Stimulated activated CD4-positive, alpha-beta T cell treated with anti-CD3 and anti-CD28 coated beads, Interleukin-12 subunit alpha, Interleukin-12 subunit beta, amount 100 ng/mL, for 48 hours (primary cell): ENCODE measurements at places on chromosomes 1 and 21.

DNA sequence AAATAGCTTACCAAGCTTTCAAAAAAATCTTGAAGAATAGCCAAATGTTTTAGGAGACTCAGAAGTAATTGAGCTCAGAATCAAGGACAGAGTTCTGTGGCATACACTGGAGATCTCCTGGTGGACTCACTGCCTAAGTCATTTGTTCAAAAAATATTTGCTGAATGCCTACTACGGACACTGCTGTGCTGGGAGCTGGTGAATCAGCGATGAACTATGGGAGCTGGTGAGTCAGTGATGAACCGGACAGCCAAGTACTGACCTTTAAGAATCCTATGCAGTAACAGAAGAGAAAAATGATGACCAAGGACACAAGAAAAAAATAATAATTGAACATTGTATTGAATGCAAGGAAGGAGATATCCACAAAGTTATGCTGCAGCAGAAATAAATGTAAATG, 717.9 kb upstream of the CXADR start:
- DNase-seq = no peak

DNA sequence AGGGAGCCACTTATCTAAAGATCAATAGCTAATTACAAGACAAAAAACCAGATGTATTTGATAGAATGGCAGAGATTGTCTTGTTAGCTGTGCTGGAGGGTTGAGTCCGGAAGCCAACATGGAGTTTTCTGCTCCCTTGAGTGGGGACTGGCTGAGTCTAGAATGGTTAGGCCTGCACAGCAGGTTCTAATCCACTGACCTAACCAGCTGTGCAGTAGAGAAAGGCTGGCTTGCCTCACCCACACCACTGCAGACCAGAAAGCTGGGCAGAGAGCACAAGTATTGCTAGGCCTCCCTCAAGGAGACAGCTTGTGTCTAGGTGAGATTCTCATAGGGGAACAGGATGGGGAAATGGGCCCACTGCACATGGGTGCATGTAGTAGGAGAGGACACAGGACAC, 11.7 kb upstream of the GNG12 start:
- DNase-seq = no peak

GRCh38 chr1:1020415-1021009, 592 bp downstream of the AGRN start:
- no peak for DNase-seq

DNA sequence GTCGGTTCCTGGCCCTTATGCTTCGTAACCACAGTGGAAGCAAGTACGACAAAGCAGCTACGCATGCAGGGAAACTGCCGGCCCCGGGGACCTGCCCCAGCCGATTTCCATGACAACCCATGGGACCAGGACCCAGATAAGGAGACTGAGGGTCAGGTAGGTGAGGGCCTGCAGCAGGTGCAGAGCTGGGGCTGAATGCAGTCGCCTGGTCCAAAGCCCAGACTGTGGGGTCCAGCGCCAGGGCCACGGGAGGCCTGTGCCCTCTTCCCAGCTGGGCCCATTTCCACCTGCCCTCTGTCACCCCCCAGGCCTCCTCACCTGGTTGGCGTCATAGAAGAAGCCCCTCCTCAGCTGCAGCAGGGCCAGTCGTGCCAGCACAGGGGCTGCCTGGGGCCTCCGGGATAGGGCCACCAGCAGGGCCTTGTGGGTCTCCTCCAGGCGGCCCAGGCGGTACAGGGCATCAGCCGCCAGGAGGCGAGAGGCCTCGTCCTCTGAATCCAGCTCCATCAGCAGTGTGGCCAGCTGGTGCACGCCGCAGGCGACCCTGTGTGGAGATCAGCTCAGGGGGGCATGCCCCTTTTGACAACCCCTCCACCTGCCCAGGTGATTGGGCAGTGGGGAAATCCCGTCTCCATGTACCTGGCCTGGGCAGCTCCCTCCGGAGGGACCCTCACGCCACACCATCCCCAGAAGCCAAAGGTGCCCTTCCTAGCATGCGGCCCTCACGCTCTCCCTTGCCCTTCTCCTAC, 14.2 kb downstream of the TTC34 start:
- no peak for DNase-seq

- no peak for DNase-seq
Observed at GRCh38 chr1:61496501-61496900, 228.4 kb downstream of the TM2D1 start.

- DNase-seq = no peak
Observed at GRCh38 chr1:239906394-239906793, 185.3 kb upstream of the FMN2 start.

DNA sequence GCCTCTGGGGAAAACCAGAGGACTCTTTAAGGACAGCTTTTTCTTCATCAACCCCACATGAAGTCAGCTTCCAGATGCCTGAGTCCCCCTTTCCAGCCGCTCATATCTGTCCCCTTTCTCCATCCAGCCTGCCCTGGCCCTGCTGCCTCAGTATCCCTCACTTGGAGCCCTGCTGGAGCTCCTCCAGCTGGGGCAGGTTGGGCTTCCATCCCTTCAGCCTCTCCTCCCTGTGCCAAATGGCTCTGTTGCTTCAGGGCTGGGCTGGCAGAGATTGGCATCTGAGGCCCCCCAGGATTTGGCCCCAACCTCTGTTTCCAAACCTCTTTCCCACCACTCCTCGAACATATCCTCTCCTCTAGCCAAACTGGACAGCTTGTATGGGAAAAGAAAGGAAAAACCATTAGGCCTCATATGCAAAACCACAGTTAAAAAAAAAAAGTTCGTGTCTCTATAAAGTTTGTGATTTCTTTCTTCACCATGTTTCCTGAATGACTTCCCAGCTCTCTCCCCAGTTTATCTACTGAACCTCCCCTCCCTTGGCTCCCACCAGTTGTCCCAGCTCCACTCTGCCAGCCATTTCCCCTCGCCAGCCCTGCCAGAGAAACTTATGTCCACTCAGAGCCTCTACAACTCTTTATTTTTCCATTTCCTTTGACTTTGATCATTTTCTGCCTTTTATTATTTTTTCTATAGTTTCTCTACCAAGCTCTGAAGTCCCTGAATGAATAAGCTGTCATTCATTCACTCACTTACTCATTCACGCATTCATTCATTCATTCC, 217.9 kb downstream of the FOXD2 start:
- DNase-seq = no peak

DNA sequence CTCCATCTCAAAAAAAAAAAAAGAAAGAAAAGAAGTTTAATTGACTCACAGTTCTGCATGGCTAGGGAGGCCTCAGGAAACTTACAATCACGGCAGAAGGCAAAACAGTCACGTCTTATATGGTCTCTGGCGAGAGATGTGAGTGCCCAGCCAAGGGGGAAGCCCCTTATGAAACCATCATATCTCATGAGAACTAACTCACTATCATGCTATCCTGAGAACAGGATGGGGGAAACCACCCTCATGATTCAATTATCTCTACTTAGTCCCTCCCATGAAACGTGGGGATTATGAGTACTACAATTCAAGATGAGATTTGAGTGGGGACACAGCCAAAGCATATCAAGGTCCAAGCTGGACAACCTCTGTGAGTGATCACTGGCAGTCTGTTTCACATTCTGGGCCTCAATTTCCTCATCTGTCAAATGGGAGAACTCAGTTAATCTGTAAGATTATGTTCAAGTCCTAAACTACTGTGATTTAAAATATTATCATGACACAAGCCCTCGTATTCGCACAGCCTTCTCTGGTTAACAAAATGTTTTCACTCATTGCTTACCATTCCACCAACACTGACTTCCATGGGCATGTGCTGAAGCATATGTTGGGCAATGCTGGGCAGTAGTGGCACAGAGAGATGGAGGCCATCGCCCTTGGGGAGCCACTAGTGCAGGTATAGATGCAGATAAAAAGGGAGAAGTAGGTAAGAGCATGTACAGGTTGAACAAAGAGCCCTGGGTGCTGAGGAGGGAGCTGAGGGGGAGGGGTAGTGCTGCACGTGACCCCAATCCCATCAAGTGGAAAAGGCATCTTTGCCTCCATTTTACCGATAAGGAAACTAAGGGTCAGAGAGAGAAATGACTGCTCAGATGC, 46.2 kb upstream of the SLC2A1 start:
- DNase-seq = no peak

- DNase-seq = no peak
Observed at GRCh38 chr1:41983451-41983850, 64.7 kb upstream of the HIVEP3 start.

DNA sequence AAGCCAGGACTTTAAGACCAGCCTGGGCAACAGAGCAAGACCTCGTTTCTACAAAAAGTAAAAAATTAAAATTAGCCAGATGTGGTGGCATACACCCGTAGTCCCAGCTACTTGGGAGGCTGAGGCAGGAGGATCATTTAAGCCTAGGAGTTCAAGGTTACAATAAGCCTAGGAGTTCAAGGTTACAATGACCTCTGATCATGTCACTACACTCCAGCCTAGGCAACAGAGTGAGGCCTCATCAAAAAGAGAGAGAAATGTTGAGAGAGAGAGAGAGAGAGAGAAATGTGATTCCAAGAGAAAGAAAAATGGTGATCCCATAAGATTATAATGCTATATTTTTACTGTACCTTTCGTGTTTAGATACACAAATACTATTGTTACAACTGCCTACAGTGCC, 60.2 kb downstream of the PACC1 start:
- no peak for DNase-seq

- no peak for DNase-seq
Observed at GRCh38 chr1:14612256-14612655, 13.8 kb downstream of the KAZN start.

DNA sequence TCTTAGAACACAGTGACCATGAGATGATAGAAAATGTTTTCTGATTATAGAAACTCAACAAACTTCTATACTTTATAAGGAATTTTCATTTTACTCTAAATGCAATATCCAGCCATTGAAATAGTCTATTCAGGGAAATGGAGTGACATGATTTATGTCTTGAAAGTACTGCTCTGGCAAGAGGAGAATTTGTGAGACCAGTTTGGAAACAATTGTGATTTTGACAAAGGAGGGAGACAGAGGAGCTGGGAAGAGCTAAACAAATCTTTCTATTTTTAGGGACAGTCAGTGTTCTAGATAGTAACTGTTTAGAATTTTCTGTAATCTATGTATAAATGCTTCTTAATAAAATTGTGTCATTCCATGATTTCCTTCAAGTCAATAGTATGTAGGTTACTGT, 252.3 kb downstream of the FMN2 start:
- no peak for DNase-seq

DNA sequence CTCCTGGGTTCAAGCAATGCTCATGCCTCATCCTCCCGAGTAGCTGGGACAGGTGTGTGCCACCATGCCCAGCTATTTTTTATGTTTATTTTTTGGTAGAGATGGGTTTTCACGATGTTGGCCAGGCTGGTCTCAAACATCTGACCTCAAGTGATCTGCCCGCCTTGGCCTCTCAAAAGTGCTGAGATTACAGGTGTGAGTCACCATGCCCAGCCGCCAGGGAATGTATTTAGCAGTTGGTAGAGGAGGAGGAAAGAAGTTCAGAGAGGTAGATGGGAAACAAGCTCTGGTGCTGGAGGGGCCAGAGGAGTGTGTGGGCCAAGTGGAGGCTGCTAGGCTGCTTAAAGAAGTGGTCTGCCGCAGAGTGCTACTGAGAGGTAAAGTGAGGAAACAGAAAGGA, 6.0 kb downstream of the DOP1B start:
- no peak for DNase-seq

GRCh38 chr1:9352377-9353134, 59.9 kb downstream of the SPSB1 start:
- no peak for DNase-seq

- DNase-seq = no peak
Observed at GRCh38 chr1:184535191-184535970, 148.6 kb downstream of the C1orf21 start.

GRCh38 chr1:64664299-64664698, 80.6 kb upstream of the RAVER2 start:
- DNase-seq = no peak

- no peak for DNase-seq
Observed at GRCh38 chr1:34164771-34165391, at the start of gene CSMD2. Gene CSMD2, minus strand, starts transcription at chr1:34165230. Its CDS starts 133 bp downstream, at chr1:34165097.

DNA sequence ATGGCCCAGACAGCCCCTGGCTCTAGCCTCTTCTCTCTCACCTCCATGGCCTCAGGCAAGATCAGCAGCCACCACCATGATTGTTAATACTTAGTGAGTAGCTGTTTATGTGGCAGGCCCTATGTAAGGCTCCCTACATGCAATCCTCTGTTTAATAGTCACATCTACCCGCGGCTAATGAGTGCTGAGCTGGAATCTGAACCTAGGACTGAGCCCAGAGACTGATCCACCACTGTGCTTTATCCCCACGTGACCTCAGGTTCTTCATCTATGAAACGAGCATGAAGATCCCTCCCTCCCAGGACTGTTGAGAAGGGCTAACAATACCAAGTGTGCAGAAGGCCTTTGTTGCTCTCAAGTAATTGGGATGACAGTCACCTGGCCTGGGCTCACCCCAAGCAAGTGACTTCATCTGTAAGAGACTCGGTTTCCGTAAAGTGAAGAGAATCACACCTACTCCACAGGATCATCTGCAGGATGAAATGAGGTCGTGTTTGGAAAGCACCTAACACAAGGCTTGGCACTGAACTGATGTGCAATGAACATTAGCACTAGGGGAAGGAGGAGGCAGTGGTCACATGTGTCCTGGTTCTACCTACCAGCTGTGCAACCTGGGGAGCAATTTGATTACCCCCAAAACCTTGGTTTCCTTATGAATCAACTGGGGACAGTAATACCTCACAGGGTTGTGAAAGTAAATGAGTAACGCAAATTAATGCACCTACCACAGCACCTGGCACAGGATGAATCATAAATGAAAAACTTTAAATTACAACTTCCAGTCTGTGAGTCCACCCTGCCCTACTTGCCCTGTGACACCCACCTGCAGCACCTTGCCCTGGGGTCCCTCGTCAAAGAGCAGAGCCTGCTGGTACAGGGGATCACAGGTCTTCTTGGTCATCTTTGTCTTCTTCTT, 37.2 kb downstream of the RIMS3 start:
- peak; percentile 12 for DNase-seq

DNA sequence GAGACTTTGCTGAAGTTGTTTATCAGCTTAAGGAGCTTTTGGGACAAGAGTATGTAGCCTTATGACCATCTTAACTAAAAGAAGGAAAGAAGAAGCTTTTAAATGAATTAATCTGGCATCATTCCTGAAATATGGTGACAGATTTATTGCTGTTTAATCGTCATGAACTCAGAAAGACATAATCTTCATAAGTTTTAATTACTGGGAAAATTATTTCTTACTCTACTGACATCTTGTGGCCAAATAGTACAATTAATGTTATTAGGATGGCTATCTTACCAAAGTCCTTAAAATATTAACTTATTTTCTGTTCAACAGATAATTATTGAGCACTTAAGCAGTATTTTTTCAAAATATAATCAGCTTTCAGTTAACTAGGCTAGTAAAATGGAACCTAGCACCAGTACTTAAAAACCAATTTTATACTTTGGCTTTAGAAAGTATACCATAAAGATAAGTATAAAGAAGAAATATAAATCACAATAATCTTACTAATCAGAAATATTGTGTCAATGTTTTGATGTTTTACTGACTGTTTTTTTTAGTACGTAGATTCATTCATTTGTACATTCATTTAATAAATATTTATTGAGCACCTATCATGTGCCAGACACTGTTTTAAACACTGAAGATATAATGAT, 34.7 kb upstream of the GPR25 start:
- no peak for DNase-seq

GRCh38 chr1:96634883-96635282, 86.7 kb upstream of the PTBP2 start:
- DNase-seq = no peak

- no peak for DNase-seq
Observed at GRCh38 chr1:6794164-6794563, 8.9 kb downstream of the CAMTA1 start.

- no peak for DNase-seq
Observed at GRCh38 chr21:38472412-38473108, 25.7 kb downstream of the ERG start.

- DNase-seq = no peak
Observed at GRCh38 chr1:90387805-90388204, 329.3 kb downstream of the BARHL2 start.

GRCh38 chr1:227769047-227769935, 34.1 kb downstream of the SNAP47 start:
- DNase-seq = no peak
